Nephron progenitor cell (in vitro differentiated cells): ENCODE measurements at places on chromosomes 2 and 18.
A peak's percentile ranks its signal among the peaks of the same experiment; 100 is the strongest.

DNA sequence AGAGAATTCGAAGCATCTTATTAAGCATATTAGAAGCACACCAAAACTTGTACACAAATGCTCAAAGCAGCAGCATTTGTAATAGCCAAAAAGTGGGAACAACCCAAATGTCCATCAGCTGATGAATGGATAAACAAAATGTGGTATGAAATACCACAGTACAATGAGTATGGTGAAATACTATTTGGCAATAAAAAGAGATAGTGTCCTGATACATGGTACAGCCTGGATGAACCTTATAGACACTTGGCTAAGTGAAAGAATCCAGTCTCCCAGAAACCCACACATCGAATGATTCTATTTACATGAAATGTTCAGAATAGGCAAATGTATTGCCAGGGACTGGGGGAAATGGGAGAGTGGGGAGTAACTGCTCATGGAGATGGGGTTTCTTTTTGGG, 3.0 kb downstream of the SPATA3 start:
- no peak for DNase-seq

DNA sequence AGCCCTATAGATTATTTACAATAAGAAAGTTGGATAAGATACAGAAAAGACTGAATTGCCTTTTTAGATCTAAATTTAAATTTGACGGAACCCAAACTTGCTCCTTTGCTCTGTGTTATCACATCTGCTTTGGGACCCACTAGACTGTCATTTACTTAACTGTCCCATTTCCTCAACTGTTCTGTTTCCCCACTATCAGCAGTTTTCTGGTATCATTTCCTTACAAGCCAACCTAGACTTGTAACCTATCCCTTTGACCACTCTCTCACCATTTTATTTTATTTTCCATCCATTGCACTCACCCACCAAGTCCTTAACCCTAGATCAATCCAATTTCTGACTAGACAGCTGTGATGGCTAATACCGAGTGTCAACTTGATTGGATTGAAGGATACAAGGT, 38.6 kb upstream of the CD28 start:
- DNase-seq: no peak

GRCh38 chr2:47499621-47500309, 96.8 kb downstream of the MSH2 start:
- no peak for DNase-seq

DNA sequence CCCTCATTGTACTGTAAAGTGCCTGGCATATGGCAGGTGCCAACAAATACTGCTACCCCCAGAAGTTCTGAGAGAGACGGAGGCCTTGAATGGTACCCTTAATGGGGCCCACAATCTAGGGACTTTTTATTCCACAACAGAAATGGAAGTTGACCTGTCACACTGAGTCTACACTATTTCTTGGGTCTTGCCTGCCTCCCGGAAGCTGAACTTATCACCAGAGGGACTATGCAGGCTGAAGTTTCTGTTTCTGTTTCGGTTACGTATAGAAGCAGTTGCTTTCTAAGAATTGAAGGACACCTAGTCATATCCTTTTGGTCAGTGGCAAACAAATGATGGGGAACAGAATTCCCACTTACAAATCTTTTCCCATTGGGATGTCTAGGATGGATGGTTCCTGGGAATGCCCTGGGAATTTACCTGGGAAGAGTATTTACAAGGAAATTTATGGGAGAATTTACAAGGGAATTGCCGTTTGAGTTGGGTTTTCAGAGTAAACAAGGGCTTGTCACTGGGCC, 74.2 kb downstream of the HS1BP3 start:
- DNase-seq: no peak

DNA sequence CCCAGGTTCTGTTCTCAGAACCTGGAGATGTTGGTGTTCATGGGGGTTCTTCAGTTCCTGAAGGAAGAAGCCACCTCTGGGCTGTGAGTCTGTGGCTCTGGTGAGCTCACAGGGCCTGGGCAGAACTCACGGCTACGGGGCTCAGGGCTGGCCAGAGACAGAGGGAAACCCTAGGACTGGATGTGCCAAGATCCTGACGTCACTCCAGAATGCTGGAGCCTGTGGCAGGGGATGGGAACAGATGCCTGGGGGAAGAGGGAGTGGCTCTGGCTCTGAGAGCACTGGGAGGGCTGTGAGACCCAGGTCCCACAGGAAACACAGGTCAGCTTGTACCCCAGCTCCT, at the start of gene OTOF:
Gene OTOF (minus strand): TSS at position 214 of the 343 bp plus-strand sequence.
- no peak for DNase-seq

GRCh38 chr2:152115952-152116351, 17.1 kb upstream of the CACNB4 start:
- no peak for DNase-seq

- DNase-seq: no peak
These were observed 18.6 kb downstream of the ADCYAP1 start for GRCh38 chr18:923144-923866.

DNA sequence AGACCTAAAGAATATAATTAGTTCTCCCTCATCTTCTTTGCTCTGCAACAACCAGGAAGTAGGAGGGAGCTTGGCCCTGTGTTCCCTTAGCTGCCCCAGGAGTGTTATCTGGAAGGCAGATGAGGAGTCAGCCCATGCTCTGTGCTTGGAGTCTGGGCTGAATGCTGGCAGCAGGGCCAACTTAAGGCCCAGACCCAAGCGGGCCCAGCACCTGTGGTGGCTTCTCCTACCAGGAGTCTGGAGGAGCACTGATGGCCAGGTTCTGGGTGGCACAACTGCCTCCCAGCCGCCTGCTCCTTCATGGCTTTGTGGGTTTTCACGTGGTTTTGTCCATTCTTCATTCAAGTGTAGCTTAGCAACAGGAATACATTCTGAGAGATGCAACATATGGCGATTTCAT, 1910.7 kb upstream of the LRRTM1 start:
- DNase-seq: no peak

DNA sequence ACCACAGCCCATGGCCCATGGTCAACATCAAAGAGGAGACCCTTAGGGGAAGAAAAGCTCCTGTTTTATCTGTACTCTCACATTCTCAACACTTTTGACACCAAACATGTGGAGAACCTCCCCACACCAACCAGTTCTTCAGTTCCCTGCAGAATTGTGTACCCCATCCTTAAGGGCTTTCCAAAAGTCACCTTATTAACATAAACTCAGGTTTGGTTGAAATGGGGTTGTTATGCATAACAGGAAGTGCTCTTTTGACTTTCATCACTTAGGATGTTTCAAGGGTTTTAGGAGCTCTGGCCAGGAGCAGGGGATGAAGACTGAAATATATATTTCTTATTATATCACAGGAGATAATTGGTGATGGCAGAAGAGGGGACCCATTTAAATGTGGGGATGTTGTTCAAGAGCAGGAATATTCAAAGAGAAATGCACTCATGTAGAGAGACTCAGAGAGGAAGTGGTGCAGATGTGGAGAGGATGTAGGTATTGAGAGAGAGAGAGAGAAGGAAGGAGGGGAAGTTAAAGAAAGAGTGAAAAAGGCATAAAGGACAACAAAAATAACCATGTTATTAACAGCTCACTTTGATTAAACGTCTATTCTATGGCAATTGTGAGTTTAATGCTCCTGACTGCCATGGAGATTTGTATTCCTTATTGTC, 35.2 kb downstream of the SP140L start:
- DNase-seq: no peak

DNA sequence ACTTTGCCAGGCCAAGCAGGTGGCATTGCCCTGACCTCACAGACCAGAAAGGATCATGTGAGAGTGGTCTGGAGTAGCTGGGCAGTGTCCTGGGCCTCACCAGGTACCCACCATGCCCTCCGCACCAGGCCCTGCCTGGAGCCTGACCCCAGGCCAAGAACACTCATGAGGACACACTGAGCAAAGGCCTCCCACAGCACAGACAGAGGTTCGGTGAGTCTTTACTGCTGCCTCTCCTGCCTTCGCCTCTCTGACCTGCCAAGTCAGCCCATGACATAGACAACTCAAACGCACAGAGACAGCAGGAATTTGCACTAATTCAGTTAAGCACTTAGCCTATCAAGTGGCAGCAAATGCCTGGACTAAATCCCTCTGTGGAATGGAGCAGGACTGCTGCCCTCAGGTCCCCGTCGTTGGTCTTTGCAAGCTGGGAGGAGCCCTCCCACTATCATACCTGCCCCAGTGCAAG, 62.5 kb downstream of the RHOB start:
- no peak for DNase-seq

DNA sequence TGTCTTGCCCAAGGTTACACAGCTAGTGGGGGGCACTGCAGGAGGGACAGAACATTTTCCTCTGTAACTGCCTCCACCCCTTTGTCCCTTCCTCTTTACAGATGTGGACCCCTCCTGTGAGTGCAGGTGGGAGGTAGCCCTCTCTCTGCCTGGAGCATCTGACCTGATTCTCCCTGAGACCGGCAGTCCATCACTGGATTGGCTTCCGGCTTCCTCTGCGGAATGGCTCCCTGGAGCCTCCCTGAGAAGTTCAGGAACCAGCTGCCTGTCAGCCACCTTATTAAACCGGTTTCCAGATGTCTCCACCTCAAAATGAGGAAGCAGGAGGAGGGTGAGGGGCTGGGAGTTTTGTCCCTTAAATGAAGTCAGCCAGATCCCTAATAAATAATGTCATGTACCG, 67.3 kb upstream of the TNP1 start:
- no peak for DNase-seq

DNA sequence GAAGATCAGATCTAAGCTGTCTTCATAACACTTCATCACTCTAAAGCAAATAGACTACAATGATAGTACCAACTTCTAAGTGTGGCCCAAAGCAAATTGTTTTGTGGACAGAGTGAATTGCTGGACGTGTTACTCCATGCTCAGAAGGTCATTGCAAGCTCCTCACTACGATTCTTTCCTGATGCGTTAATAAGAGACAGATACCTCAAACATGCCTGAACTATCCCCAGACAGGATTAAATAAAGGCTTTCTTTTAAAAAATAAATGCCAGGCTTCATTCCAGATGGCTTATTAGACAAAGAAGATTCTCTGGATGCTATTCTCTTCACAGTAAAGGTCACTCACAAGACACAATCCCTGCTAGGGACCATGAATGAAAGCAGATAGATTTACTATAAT, 621.2 kb downstream of the DCDC2C start:
- no peak for DNase-seq

DNA sequence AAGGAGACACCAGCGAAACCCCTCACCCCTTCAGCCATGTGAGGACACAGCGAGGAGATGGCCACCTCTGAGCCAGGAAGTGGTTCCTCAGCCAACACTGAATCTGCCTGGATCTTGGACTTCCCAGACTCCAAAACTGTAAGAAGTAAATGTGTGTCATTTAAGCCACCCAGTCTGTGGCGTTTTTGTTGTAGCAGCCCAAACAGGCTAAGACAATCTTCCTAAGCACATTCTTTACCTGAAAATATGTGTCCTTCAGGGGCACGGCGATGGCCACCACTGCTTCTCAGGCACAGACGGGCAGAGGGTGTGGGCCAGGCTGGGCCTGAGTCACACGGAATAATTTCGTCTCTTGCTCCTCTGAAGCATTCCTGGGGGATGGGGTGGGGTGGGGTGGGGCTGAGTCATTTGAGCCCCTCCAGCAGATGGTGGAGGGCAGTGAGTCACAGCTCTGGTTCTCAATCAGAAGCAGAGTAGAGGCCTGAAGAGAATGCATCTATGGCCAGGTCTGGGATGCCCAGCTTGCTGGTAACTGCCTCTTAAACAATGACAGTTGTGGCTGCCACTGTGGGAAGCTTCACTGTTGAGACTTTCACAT, 142.4 kb downstream of the CAPN13 start:
- no peak for DNase-seq

DNA sequence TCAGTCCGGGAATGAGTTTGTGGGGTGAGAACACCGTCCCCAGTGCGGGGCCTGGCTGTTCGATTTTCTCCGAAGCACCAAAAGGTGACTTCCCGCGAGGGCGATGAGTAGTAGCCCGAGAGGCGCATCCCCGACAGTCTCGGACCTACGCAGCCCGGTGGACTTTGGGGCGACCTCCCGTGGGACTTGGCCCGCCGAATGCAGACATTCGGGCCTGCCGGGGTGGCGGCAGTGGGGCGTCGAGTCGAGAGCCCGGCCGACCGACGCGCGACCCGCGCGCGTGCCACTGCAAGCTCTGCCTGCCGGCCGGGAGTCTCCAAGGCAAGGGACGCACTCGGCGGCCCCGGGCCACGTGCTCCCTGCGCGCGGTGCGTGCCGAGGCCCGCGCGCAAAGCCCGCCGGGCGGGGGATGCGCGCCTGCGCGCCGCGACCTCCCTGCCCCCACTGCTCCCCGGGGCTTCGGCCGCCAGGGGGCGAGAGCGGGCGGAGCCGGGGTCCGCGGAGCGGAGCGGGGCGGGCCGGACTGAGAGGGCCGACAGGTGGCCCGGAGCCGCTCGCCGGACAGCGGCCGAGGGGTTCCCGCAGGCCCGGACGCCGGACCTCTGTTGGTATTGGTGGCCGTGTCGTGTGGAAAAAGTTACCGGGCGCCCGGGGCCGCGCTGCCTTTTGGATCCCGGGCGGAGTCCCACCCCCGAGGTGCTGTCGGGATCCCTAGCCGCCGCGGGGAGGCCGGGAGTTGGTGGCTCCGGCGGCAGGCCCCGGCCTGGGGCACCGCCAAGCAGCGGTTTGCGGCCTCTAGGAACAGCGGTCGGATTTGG, 1.9 kb downstream of the PTMA start:
- DNase-seq: peak; percentile 92

DNA sequence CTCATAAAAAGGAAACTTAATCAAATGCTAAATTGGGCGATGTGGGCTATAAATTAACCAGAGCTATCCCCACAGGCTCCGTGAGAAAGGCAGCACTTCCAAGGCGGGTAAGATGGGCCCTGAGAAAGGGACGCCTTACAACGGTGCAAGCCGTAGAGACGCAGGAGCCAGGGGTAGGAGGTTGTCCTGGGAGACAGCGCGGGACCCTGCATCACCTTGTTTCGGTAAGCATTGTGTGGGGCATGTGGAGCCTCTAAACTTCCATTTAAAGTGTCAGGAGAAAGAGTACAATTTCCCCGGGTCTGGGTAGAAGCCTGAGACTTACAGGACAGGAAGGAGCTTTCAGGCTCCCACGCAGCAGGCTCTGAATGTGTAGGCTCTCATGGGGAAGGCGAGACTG, 1.2 kb upstream of the PER2 start:
- DNase-seq: no peak

- no peak for DNase-seq
These were observed 2.5 kb upstream of the SP140L start for GRCh38 chr2:230324503-230324902.

DNA sequence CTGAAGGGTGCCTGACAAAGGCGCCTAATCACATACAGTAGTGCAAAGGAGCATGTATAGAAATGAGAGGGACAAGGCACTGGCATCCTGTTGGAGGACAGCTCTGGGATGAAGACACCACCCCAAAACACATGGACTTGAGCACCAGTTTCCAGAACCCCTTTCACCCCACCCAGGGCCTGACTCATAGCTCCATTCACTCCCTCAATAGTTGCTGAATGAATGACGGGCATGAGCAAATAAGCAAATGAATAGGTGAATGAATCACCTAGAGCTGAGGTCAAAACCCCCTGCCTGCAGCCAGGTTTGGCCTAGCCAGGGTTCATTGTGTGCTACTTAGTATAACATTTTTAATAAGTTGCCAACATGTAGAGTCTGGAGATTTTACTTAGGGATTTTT, 66.3 kb downstream of the NRP2 start:
- no peak for DNase-seq

GRCh38 chr2:103293742-103294077, 531.9 kb downstream of the TMEM182 start:
- no peak for DNase-seq

- no peak for DNase-seq
These were observed 216.5 kb downstream of the DYSF start for GRCh38 chr2:71669628-71670429.
